Stimulated activated CD8-positive, alpha-beta memory T cell treated with anti-CD3 and anti-CD28 coated beads, Interleukin-7, amount 100 ng/mL, for 24 hours (primary cell): ENCODE measurements at places on chromosomes 1 and 21.
A peak's percentile ranks its signal among the peaks of the same experiment; 100 is the strongest.

GRCh38 chr1:151128800-151129199 is 17.6 kb downstream of the SEMA6C start:
- DNase-seq, result no peak

- no peak for DNase-seq
Observed at GRCh38 chr1:204069887-204070286, 3.0 kb upstream of the SOX13 start.

GRCh38 chr1:23037081-23037740 is 17.9 kb downstream of the KDM1A start:
- DNase-seq, result no peak

DNA sequence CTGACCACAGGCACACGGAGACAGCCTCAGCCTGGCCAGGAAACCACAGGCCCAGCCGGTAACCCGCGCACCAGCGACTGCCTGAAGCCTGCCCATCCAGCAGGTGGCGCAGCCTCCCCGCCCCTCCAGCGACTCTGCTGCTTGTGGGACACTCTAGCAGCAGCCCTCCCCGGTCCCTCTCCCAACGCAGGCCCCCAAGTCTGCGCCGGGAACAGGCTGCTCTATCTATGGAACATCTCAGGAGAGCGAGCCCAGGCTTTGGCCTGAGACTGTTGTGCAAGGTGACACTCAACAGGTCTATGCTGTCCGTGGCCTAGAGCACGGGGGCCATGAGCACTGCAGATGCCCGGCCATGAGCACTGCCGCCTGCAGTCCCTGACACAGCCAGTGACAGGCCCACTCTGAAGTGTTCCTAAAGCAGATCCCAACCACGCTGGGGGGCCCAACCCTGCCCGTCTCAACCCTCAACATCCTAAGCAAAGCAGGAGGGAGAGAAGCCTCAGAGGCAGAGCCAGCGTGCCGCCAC is 28.4 kb downstream of the WDR4 start:
- DNase-seq, result no peak

- DNase-seq, result no peak
Observed at GRCh38 chr1:11913291-11913690, 12.9 kb downstream of the KIAA2013 start.

DNA sequence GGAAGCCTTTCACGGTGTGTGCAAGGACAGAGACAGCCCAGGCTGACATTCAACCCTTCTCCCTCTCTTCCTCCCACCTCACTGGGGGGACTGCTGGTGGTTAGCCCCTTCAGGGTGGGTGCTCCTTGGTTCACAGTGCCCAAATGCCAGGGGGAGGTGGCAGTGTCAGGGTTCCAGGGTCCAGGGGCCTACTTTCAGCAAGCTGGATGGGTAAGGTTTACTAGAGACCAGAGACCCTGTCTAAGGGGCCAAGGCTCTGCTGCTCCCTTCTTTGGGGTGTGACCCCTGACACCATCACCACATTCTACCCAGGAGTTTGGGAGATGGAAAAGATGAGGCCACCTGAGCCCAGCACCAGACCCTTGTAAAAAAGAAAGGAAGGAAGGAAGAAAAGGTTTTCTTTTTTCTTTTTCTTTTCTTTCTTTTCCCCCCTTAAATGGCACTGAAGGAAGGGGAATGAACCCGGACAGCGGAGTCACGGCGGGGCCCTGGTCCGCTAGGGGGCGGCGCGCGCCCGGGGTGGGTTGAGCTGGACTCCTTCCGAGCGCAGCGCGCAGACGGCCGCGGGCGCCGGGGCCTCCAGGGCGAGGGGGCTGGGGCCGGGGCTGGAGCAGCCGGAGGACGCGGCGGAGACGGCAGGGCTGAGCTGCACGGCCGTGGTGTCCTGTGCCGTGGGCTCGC is 18.8 kb downstream of the KNCN start:
- peak; percentile 55 for DNase-seq
